ENCODE measurements at places on chromosomes 5 and 9.

GRCh38 chr9:29393064-29393463 lies 1819.8 kb upstream of the C9orf72 start:
- DNase-seq = no peak

DNA sequence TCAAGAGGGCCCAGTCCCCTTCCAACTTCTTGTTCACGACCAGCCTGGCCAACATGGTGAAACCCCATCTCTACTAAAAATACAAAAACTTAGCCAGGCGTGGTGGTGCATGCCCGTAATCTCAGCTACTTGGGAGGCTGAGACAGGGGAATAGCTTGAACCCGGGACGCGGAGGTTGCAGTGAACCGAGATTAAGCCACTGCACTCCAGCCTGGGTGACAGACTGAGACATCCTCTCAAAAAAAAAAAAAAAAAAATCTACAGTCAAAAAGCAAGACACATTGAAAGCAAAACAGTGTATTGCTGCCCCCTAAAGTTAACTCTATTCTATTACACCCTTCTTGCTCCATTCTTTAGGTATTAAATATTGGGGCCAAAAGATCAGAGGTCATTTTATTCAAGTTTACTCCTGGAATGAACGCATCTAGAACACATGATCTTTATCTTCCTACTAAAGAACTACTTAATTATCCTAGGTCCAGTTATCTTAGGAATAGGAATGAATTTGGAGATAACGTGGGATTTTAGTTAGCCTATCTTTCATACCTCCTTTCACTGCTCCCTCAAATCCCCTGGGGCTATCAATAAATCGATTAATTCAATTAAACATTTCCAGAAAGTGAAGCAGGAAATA lies 2.4 kb downstream of the ATG12 start:
- DNase-seq = no peak

DNA sequence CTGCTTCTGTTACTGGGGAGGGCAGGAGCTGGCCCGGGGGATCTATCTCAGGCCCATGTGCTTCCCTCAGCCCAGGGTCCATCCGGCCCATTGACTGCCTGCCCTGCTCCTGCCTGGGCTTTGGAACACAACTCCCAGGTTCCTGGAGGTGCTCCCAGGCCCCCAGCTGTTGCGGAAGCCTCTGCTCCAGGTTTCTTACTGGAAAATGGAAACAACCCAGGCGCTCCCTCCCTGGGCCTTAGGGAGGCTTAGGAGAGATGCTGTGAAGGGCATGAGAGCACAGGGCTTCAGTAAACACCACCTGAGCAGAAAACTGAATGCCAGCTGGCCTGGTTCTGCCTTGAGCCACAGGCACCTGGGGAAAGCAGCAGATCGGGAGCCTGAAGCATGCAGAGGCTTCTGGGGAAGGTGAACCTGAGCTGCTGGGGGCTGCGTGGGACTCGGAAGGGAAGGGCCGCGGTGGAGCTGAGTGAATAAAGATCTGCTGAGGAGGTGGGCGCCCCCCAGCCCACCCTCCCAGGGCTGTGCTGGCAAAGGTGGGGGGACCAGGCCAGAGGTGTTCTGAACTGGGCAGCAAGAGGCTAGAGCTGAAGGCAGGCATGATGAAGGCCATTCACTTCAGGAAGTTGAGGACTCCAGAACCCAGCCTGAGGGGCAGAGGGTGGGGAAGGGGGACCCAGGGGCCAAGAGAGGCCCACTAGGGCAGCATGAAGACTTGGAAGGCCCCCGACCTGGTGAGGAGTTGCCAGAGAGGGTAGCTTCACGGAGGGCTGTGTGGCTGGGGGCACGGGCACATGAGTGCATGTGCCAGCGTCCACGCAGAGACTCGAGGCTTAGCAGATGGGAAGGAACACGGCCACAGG lies 64.8 kb downstream of the SHB start:
- no peak for DNase-seq

DNA sequence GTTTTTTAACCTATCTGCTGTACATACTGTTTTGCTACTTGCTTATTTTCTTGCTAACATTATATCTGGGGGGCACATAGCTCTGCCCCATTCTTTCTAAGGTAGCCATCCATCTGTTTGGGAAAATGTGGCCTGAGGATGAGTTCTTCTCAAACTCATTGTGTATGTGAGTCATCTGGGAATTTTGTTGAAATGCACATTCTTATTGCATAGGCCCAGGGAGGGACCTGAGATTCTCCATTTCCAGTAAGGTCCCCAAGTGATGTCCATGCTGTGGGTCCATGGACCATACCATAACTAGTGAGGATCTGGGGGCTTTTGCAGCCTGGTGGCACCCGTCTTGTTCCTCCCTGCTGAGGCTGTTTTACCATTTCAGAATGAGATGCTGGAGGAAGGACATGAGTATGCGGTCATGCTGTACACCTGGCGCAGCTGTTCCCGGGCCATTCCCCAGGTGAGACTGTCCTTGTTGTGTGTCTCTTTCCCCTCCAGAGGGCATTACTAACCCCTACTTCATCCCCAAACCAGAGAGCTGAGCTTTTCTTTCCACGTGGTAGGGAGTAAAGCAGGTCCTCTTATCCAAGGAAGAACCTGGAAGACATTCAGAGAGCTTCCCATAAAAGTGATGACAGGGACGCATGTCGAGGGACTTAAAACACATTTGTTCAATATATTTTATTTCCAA lies 28.6 kb downstream of the CYFIP2 start:
- DNase-seq = no peak

GRCh38 chr5:7794823-7795222 lies 56.1 kb downstream of the CFAP90 start:
- no peak for DNase-seq

DNA sequence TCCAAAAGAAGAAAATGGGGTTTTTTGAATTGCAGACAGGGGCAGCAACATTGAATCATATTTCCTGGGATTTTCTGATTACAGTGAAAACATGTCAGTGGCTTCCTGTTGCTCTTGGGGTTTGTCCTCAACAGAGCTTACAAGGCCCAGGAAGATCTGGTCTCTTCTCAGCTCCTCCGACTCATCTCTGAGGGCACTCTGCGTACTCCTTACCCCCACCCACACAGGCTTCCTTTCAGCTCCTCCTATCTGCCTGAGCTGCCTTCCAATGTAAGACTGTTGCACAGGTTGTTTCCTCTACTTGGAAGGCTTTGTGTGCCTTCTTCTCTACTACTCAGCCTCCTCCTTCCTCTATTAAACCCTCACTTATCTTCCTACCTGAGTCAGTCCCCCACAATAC lies 245.1 kb upstream of the MEF2C start:
- DNase-seq = no peak

DNA sequence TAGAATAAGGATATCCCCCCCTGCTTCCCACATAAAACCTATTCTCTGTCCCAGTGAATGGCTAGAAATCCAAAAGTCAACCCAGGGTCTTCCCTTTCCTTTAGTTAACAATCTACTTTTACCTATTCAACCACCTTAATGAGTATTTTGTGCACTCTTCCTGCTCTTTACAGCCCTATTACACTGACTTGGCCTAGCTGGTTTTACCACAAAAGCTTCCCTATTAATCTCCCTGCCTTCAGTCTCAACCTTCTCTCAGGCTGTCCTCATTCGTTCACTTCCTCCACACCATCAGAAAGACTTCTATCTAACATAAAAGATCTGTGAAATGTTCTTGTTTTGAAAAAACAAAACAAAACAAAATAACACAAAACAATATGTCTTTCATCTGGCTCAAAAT lies 16.2 kb downstream of the CTNNAL1 start:
- no peak for DNase-seq
